Activated T-cell treated with anti-CD3 and anti-CD28 coated beads, Interleukin-2, amount 50 U/mL, for 48 hours (primary cell): ENCODE measurements at places on chromosomes 2 and 18.

GRCh38 chr2:234733093-234733489 is 218.7 kb upstream of the SH3BP4 start:
- DNase-seq, result no peak

DNA sequence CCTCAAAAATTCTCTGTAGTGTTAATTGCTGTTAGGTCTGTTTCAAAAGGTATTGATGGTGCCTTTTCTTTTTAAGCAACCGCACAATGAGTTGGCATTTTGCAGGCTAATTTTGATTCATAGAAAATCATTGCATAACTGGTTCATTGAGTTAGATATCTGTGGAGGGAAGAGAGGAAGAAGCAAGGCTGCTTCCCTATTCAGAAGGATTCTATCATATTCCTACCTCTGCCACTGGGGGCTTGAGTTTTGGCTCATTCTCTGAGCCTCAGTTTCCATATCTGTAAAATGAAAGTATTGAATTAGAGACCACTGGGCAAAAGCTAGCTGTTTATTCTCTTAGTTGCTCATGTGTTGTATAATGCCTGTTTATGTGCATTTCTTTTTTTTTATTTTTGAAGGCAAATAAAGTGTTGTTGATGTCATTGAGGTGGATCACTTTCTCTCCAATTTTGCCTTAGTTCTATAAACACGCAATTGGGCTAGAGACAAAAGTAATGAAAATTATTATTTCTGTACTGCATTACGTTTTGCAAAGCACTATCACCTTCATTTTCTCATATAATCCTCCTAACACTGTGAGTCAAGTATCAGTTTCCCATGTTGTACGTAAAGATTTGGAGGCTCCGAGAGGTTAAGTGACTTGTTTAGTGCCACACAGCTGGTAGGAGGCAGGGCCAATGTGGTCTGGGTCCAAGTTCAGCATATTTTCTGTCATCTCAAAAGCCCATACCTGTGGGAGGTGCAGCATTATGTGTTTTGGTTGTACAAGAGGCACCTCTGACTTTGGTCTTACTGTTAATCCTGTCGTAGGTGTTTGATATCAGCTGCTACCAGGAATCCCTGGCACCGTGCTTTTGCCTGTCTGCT is 5.9 kb downstream of the TRIB2 start:
- no peak for DNase-seq

DNA sequence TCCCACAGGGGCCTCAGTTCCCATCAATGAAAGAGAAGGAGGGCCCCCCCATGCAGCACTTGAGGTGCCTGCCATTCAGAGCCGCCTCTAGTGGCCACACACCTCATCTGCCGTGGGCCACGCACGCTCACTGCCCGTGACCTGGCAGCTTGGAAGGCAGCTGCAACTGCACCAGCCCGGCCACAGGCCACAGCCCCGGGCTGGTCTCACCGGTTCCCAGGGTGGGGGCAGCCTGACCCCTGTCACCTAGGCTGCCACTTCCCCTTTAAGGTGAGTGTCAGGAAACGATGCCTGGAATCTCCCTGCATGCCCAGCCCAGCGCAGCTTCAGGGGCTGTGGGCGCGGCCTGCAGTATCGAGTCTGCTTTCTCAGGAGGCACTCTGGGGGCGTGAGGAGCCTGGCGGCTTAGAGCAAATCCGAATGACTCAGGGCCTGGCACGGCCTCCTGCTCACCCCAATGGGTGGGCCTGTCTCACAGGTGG is 2.6 kb downstream of the MAB21L4 start:
- DNase-seq, result no peak

- DNase-seq, result no peak
Measured at GRCh38 chr2:85459771-85460170, 41.3 kb downstream of the SH2D6 start.

GRCh38 chr18:76610933-76611749 is 116.1 kb upstream of the ZNF516 start:
- DNase-seq, result no peak

DNA sequence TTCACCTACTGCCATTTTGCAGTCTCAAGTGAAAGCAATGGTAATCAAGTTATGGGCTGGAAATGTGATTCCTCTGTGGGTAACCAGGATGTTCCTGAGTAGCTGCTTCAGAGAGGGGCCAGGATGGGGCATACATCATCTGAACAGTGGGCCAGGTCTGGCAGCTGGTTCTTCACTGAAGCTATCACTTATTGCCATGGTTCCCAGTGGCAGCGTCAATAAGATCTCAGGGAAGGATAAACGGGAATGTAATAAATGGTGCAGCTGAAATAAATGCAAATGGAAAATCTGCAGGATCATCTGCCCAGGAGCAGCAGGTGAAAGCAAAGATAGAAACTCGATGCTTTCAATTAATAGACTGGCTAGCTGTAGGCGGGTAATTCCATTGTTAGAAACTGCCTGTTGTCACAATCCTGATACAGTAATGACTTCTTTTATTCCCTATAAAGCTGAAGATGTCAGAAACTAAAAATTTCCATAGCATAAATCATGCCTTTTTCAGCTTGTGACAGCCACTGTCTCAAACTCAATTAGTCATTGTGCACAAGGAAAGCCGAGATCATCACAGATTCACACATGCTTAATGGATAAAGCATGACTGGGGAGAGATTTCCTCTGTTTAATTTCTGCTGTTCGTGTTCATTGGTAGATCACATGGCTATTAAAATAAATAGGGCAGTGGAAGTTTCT is 56.2 kb upstream of the CCDC85A start:
- DNase-seq, result no peak

GRCh38 chr2:16288371-16289112 is 348.2 kb downstream of the MYCN start:
- no peak for DNase-seq

DNA sequence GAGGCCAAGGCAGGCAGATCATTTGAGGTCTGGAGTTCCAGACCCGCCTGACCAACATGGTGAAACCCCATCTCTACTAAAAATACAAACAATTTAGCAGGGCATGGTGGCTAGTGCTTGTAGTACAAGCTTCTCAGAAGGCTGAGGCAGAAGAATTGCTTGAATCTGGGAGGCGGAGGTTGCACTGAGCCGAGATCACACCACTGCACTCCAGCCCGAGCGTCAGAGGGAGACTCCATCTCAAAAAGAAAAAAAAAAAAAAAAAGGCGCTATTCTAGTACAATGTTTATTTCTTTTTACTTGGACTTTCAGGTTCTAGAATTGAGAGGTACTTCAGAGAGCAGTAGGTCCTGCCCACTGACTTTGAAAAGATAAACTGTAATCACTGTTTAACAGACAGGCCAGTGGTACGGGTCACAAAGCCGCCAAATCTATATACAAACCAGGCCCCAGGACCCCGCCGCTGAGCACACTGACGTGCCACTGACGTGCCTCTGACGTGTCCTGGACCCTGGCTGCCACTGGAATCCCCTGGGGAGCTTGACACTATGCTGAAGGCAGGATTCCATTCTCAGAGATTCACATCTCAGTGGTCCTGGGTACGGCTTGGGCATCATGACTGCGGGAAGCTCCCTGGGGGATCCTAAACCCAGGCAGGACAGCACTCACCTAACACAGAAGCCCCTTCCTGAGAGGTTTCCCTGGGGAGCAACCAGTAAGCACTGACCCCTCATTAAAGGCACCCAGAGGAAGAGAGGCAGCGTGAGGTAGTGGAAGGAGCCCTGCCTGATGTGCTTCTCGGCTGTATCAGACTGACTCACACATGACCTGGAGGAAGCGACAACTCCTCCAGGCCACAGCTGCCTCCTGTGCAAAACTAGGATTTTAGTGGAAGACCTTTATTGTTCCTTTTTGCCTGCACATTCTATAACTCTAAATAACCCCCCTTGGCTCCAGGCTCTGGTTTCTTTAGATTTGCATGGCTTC is 197.8 kb upstream of the MEIS1 start:
- no peak for DNase-seq

DNA sequence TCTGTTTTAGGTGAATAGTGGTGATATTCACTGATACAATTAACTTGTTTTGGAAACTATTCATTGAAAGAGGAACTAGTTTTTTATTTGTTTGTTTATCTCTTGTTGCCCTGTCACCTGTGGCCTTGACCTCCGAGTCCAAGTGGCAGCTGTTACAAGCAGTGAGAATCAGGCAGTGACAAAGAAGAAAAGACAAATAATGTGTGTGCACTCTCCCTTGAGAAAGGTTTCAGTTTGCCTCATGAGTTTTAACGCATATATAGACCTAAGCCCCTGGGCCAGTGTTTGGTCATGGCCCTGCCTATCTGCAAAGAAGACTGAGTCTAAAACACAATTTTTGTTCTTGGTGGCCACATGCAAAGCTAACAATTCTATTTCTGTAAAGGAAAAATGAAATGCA is 15.3 kb downstream of the KYNU start:
- DNase-seq, result no peak

- DNase-seq, result no peak
Measured at GRCh38 chr2:127370010-127370409, 17.8 kb downstream of the MAP3K2 start.

GRCh38 chr2:20021405-20022009 is 9.0 kb upstream of the MATN3 start:
- no peak for DNase-seq

GRCh38 chr18:70365361-70365760 is 76.5 kb downstream of the SOCS6 start:
- no peak for DNase-seq

DNA sequence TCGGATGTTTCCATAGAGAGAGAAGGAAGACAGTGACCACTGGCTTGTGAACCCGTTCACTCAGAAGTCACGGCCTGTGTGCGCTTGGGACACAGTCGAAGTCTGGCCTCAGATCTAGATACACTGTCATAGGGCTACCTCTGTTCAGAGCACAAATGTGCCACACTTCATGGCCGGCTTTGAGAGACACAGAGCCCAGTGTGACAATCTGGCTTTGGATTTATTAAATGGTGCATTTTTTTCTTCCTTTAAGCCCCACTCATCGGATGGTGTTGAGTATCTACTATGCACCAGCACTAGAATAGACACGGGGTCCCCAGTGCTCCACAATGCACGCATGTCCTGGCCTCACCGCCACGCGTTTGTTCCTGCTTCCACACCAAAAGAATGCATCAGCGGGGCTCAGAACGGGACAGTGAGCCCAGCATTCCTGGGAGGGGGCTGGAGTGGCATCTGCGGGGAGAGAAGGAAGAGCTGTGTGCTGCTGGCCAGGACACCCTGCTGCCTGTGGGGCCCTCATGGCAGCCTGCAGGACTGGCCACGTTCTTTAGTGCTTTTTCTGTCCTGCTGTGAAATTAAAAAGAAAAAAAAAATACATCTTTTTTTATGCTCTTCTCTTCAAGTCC is 738.9 kb upstream of the SALL3 start:
- DNase-seq, result no peak

DNA sequence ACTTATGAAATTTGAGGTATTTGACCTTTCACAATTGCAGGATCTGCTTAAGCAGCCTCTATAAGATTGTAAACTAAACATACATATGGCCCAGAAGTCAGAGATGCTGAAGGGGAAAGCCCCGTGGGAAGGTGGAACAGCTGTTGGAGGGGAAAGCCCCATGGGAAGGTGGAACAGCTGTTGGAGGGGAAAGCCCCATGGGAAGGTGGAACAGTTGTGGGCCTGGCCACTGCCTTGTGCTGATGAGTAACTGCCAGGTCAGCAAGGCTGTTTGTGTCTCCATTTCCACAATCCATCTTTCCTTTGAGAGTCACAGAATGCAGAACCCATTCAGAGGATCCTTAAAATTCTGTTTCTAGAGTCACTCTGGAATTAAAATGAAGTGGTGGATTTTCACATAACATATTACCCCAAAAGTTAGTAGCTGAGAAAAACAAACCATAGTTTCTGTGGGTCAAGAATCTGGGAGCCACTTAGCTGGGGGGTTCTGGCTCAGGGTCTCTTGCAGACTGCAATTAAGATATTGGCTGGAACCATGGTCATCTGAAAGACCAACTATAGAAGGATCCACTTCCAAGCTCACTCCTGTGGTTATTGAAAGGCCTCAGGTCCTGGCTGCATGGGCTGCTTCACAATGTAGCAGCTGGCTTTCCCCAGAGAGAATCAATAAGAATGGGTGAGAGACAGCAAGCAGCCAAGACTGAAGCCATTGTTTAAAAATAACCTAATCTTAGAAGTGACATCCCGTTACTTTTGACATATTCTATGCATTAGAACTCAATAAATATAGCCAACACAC is 86.6 kb upstream of the CAVIN2 start:
- DNase-seq, result peak; percentile 20

GRCh38 chr2:19632403-19632991 is 269.3 kb downstream of the TTC32 start:
- DNase-seq, result no peak

DNA sequence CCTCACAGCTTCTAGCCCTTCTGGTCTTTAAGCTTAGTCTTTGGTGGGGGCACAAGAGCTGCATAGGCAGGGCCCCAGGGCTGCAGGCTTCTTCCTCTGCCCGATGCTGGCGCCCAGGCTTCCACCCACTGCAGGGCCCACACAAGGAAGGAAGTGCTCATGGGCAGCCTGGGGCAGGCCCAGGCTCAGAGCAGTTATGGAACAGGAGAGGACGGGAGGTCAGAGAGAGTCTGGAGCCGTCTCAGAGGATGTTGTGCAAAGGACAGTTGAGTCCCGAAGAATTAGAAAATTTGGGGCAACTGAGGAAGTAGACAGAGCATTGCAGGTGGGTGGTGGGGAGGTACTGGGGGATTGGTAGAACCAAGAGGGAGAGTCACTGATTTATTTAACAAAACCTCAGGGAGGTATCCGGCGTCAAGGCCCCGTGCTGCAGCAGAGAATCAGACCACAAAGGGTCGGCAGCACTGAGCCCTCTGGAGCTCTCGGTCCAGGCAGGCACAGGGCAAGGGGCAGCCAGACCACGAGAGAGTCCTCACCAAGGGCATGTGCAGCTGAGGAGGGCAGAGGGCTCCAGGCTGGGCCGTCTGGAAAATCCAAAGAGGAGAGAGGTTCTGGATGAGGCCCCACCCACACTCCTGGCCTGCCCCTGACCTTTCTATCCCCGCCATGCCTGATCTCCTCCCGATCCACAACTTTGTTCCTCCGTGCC is 110.8 kb upstream of the GLI2 start:
- no peak for DNase-seq

GRCh38 chr2:116819355-116819754 is 995.1 kb upstream of the DDX18 start:
- no peak for DNase-seq

- no peak for DNase-seq
Measured at GRCh38 chr2:134718023-134718816, 580 bp downstream of the TMEM163 start.

DNA sequence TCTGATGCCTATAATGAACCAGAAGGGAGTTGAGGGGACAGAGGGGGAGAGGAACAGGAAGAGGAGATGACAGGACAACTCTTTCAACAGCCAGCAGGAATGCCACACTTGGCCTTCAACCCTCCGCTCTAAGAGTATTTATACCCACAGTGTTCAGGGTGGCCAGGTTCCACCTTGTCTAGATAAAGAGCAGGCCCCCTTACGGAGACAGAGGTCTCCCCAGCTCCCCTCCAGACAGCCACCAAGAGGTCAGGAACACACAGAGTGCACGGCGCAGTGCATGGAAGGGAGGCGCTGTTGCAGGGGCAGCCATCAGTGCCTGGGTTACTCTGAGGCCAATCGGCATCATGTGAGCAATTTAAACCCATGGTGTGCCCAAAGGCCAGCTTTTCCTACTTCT is 176.9 kb downstream of the SMAD7 start:
- no peak for DNase-seq

DNA sequence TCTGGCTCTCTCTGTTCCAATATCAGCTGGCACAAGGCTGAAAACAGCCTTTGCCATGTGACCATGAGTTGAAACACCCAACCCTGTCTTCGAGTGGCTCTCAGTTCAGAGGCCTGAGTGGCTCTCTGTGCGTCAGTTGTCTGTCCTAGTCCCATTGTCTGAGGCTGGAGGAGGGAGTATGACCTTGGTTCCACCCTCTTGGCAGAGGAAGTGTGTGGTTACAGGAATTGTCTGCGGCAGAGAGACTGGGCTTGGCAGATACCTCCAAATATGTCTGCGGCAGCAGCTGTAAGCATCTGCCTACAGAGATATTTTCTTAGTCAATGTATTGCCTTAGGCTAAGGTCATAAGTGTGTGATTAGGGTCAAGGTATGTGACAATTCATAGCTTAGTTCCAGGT is 32.6 kb downstream of the CNGA3 start:
- no peak for DNase-seq
